Right lung (tissue), 10 donors: ENCODE measurements at places on chromosomes 7 and 10. TPM values are rescaled to one million over a fixed set of nuclear protein-coding genes. Genes with fewer than 3 reads are reported as not detected.

DNA sequence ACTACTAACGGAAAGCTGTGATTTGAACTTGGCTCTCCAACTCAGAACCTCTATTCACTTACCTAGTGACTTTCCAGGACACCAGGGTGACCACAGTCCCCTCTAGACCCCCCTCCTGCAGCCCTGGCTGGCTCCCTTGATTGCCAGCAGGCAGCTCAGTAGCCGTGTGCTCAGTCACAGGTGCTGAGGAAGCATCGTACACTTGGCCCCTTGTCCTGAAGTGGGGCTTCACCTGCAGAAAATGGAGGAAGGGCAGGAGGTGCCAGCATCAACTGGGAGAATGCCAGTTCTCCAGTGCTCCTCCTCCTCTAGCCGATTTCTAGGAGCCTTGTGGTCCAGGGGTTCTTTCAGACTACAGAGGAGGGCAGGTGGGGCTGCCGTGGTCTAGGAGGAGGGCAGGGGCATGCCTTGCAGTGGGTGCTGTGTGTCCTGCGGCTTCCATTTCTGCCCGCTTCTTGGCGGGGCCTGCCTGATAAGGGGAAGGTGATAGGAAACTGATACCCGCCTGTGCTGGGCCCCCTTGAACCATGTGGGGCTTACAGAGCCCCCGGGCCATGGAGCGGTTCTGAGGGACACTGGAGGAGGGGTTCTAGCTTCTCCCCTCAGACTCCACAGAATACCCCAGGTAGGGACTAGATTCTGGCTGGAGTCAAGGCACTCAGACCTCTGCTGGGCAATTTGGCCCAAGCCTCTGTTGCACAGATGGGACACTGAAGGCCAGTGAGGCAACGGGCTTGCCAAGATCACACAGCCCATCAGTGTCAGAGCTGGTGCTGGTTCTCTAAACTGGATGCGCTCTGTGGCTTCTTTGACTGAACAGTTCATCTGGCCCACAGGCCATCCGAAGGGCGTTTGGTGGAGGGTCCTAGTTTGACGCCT, 14.0 kb downstream of the FAM241B start:
- no peak for DNase-seq

GRCh38 chr10:63227207-63227895, 94.2 kb downstream of the NRBF2 start:
- DNase-seq, result no peak

DNA sequence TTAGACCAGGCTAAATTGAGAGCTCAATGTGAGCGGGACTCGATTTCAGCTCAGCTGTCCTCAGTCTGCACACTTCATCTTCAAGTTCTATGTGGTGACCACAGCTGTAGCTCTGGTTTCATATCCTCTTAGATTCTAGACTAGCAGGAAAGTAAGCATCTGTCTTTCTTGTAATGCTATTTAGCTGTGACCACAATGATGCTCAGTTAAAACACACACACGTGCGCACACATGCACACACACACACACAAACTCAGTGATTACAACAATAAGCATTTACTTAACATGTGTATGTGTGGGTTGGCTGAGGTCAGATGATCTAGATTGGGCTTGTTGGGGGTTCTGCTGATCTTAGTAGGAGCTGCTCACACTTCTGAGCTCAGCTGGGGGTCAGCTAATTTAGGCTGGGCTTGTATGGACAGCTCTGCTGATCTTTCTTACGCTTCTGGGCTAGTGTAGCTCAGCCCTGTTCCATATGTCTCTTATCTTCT, 82.5 kb downstream of the ZNF365 start:
- DNase-seq, result no peak

Gene POLR2J
- polyA plus RNA-seq, result 27.4 TPM

DNA sequence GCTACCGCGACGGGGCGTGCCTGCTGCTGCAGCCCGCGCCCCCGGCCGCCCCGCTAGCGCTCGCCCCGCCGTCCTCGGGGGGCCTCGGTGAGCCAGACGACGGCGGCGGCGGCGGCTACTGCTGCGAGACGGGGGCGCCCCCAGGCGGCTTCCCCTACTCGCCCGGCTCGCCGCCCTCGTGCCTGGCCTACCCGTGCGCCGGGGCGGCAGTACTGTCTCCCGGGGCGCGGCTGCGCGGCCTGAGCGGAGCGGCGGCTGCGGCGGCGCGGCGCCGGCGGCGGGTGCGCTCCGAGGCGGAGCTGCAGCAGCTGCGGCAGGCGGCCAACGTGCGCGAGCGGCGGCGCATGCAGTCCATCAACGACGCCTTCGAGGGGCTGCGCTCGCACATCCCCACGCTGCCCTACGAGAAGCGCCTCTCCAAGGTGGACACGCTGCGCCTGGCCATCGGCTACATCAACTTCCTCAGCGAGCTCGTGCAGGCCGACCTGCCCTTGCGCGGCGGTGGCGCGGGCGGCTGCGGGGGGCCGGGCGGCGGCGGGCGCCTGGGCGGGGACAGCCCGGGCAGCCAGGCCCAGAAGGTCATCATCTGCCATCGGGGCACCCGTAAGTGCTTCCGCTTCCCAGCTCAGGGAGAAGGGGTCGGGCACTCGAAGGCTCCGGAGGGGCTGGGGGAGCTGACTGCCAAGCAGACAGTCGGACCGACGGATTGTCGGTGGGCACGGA, 761 bp downstream of the PTF1A start:
- no peak for DNase-seq

GRCh38 chr10:29714096-29714874, 79.5 kb upstream of the SVIL start:
- DNase-seq, result no peak

- peak; percentile 28 for DNase-seq
These were observed 1.9 kb downstream of the INA start for GRCh38 chr10:103278862-103279298.

Gene ZNF804B
- 0.04 TPM for polyA plus RNA-seq
